ENCODE measurements at places on chromosomes 2 and 18.

DNA sequence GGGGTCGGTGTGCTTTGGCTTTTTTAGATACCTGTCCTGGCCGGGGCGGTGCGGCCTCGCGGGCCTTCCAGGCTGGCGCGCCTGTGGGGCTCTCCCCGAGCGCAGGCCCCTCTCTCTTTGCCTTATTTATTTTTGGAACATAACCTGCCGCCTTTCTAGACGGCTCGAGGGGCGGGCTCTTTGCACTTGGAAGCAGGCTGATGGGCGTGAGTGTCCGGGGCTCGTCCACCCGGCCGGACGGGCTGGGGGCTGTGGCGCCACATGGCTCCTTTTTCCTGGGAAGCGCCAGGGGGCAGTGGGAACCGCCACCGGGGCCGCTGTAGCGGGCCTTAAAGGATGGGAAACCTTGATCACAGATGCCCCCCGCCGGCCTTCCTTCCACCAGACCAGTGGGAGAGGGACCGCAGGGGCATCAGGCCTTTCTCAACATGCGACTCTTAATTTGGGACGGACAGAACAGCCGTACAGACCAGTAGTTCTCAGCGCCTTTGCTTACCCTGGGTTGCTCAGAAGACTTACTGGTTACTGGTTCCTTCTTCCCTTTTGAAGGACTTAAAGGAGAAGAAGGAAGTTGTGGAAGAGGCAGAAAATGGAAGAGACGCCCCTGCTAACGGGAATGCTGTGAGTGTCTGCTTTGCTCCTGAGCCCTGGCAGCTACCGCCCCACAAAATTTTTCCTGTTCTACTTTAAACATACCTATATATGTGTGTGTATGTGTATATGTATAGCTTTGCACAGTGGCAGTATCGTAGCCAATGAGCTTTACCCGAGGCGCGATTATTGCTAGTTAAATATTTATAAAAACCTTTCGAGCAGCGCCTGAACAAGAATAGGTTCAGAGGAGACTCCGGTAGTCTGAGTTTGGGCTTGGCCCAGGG lies 2.7 kb downstream of the PTMA start:
- DNase-seq, result no peak

GRCh38 chr2:105744091-105744908 lies 412 bp upstream of the NCK2 start:
- peak; percentile 48 for DNase-seq

DNA sequence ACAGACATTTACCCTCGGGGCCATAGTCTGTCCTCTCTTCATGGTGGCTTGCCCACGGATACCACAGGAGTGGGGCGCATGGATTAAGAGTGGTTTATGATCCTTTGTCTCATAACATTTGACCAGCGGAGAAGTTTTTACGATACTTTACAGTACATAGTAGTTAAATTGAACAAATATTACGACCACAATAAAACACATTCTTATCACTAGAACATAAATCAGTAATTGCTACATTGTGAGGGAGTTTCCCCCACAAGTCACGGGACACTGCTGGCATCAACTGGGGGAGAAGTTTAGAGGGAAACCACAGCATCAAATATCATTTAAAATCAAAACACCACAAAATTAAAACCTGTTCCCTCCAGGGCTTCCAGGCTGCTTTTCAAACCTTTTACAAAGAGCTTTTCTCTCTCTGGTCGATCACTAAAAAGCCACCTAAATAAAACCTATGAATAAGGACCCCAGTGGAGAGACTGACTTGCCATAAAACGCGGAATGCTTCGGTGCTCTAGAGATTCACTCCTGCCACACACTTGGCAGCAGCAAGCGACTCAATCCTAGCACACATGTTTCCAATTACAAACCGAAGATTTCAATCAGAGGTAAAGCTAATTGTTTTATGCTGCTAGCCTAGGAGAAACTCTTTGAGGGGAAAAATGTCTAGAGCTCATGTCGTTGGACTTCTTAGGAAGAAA lies 173.7 kb upstream of the HNRNPA3 start:
- DNase-seq, result no peak

DNA sequence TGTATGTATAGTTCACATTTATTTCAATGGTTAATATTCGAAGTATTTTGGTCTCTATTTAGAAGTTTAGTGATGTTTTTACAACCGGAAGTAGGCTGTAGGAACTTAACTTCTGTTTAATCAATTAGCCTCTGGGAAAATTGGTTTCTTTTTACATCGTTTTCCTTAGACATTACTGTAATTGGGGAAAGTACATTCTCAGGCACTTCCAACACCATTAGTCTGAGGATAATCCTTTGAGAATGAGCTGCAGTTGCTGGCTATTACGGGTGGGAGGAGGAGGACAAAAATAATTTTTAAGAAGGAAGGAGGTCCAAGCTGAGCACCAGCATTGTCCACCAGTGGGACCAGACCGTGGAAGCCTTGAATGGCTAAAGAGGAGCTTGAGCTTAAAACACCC lies 70.4 kb upstream of the ST3GAL5 start:
- DNase-seq, result no peak

- no peak for DNase-seq
These were observed 199.5 kb downstream of the RTP5 start for GRCh38 chr2:242069018-242069417.

DNA sequence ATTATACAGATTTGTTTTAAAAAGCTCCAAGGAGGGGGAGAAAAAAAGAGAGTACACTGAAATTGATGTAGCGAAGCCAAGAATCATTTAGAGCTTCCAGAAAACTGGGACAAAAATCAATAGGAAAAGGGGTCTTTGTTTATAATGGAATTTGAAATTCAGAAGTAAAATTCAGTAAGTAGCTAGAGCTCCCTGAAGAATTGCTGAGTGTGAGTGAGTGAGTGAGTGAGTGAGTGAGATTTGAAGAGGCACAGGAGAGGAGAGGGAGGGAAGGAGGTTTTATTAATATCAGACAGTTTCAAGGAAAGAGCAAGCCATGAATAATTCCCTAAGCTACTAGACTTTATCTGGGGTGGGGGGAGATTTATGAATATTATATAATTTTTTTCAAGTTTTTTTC lies 60.7 kb upstream of the ARHGAP28 start:
- no peak for DNase-seq

- no peak for DNase-seq
These were observed 498.9 kb upstream of the NETO1 start for GRCh38 chr18:73366713-73367112.
